ENCODE measurements at places on chromosomes 16 and 17.
A peak's percentile ranks its signal among the peaks of the same experiment; 100 is the strongest.

- DNase-seq = no peak
Measured at GRCh38 chr16:23186171-23186570, 3.6 kb downstream of the SCNN1G start.

GRCh38 chr16:84532291-84532724, 27.8 kb upstream of the MEAK7 start:
- no peak for DNase-seq

DNA sequence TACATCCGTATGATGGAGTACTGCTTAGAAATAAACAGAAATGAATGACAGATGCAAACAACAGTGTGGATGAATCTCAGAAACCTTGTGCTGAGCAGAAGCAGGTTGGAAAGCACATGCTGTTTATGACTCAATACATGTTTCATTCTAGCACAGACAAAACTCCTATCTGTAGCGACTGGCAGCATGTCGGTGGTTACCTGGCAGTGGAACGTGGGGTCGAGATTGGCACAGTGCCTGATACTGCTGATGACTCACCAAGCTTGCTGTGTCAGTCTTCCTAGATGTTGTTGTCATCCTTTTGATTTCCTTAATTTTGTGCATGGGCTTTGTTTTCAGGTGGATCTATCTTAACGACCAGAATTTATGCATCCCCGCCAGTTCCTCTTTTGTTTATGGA, 62.1 kb downstream of the GAN start:
- DNase-seq = peak; percentile 42

- DNase-seq = no peak
Measured at GRCh38 chr17:79623786-79624717, 13.2 kb upstream of the RBFOX3 start.

GRCh38 chr16:75000481-75001081, 1.8 kb downstream of the ZNRF1 start:
- DNase-seq = peak; percentile 21

- DNase-seq = no peak
Measured at GRCh38 chr16:70475054-70475871, 20.9 kb downstream of the FCSK start.

GRCh38 chr17:4822835-4823234, 10.3 kb upstream of the MINK1 start:
- DNase-seq = no peak

- no peak for DNase-seq
Measured at GRCh38 chr16:86577314-86577971, 906 bp upstream of the FOXL1 start.

- no peak for DNase-seq
Measured at GRCh38 chr17:44496815-44497214, 6.4 kb downstream of the GPATCH8 start.

- DNase-seq = no peak
Measured at GRCh38 chr17:71828182-71828596, 292.6 kb upstream of the SOX9 start.

GRCh38 chr16:23348579-23349469, 46.7 kb downstream of the SCNN1B start:
- DNase-seq = no peak

DNA sequence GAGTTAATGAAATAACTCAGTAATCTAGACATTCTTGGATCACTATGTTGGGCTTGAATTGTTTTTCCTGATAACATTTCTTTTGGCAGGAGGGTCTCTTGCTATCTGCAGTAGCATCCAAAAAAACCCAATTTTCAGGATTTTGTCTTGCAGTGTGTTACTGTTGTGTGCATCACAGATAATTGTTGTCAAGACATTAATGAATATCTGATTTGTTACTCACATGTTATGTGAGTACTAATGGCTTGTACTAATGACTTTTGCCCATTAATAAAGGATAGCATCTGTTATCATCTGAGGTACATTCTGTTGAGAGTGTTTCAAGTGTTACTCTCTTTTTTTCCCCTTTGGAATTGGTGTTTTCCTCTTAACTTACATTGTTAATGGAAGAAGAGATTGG, 10.0 kb downstream of the PRKAR1A start:
- no peak for DNase-seq

GRCh38 chr17:19470530-19471261, 59.7 kb downstream of the RNF112 start:
- DNase-seq = no peak

GRCh38 chr17:59844884-59845594, 47.7 kb downstream of the TUBD1 start:
- DNase-seq = no peak

- no peak for DNase-seq
Measured at GRCh38 chr17:44759086-44759915, 513 bp downstream of the ADAM11 start.

GRCh38 chr17:44960691-44961090, 7.4 kb downstream of the C1QL1 start:
- no peak for DNase-seq

- no peak for DNase-seq
Measured at GRCh38 chr17:3026125-3026855, 37.1 kb downstream of the OR1D5 start.

- no peak for DNase-seq
Measured at GRCh38 chr17:81863123-81863675, 2.9 kb upstream of the P4HB start.

DNA sequence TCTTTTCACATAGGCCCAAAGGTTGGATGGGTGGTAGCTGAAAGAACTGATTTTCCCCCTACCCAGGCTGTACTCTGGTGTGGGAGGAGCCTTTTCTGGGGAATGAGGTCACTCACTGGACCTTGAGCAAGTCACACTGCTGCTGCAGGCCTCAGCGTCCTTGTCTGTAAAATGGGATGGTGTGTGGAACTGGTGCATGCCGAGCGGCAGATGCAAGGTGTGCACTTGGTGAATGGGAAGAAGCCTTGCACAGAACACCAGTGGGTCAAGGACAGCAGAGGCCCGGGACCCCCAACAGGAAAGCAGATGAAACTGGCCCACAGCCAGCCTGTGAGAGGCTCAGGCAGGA, 38.1 kb downstream of the ARHGAP27 start:
- no peak for DNase-seq

GRCh38 chr16:49281843-49282642, 405 bp upstream of the CBLN1 start:
- DNase-seq = peak; percentile 72

GRCh38 chr17:63692195-63692816, 7.6 kb downstream of the LIMD2 start:
- DNase-seq = no peak

DNA sequence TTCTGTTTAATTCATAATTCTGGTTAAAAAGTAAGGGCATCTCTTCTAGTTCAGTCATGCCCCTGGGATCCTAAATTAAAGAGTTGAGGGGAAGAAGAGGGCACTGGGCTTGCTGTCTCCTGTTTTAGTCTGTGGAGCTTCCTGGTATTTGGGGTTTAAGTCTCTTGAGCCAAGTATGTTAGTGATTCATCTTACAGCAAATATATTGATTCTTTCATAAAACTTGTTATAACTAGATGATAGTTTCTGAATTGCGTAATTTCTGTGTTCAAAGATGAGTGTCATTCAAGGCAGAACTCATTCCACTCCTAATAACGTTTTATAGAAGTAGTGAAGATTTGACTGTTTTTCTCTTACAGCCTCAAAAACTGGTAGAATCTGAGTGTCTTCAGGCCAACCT, 1.7 kb downstream of the TXNDC17 start:
- DNase-seq = no peak

DNA sequence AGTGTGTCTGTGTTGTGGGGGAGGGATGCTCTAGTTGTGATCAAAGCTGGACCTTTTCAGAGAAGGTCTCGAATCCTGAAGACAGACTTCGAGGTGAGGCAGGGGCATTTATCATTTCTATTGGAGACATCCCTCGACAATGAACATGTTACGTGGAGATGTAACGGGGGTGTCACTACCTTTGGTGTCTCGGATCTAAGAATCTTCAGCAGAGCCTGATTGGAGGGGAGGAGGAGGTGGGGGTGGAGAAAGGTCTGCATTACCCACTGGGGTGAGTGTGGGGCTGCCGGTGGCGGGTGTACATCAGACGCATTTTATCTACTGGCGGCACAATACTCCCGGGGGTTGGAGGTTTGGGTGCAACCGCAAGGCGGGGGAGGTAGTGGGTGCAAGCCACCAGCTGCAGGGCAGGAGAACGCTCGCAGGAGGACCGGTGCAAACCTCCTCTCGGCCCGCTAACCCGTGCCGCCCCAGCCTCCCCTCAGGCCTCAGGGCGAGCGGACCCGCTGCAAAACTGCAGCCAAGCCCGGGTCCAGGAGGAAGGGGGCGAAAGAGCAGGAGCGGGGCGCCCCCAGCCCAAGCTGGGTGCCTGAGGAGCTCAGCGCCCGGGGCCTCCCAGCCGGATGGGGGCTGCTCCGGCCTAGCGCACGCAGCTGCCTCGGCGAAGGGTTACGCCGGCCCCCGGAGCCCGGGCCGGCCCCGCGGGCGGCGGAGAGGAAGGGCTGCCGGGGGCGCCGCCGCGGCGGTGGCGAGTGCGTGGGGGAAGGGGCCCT, 735 bp downstream of the ZNF652 start:
- DNase-seq = peak; percentile 65

DNA sequence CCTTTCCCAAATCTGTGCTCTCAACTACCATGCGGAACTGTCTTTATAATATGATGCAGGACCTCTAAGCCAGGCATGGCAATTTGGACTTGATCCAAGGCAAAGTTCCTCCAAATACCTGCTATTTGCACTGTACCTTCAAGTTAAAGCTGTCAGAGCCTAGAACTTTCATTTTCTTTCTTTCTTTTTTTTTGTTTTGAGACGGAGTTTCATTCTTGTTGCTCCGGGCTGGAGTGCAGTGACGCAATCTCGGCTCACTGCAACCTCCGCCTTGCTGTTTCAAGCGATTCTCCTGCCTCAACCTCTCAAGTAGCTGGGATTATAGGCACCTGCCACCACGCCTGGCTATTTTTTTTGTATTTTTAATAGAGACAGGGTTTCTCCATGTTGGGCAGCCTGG, 51.7 kb downstream of the ARHGAP27 start:
- no peak for DNase-seq

- no peak for DNase-seq
Measured at GRCh38 chr16:67357561-67357960, 30.9 kb downstream of the LRRC36 start.

- no peak for DNase-seq
Measured at GRCh38 chr16:54690710-54691109, 240.0 kb upstream of the IRX5 start.

DNA sequence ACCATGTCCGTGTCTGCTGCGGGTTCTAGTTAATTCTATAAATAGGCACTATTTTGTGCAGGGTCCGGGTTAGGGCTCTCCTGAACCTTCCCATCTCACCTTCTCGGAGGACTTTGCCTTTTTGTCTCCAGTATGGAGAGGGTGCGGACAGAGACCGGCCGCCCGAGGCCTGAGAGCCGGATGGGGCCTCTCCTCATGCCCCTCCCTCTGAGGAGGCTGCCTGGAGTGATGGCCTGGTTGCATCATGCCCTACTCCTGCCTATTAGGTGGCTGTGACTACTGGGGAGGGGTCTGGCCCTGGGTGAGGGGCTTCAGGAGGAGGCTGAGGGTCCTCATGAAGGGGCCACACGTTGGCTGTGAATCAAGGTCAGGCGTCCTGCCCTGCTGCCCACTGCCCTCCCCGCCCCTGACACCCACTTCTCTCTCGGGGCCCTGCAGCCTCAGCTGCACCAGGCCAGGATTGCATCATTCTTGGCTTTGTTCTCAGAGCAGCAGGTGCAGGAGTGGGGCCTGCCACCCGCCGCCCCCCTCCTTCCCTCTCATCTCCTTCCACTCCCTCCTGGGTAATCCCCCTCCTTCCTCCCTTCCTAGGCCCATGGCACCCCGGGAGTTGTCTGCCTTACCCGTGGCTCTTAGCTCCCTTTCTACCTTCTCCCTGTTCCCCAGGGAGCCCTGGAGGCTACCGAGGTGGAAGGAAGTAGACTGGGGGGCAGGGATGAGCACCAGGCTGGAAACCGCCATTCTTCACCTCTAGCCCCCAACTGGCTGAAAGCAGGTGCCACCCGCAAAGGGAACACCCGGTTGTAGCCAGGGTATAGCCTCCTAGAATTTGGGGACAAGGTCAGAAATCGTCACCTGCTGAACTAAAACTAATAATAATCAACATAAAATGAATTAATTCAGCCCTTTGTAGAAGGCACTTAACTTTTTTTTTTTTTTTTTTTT, 12.7 kb upstream of the ARHGAP23 start:
- peak; percentile 13 for DNase-seq

DNA sequence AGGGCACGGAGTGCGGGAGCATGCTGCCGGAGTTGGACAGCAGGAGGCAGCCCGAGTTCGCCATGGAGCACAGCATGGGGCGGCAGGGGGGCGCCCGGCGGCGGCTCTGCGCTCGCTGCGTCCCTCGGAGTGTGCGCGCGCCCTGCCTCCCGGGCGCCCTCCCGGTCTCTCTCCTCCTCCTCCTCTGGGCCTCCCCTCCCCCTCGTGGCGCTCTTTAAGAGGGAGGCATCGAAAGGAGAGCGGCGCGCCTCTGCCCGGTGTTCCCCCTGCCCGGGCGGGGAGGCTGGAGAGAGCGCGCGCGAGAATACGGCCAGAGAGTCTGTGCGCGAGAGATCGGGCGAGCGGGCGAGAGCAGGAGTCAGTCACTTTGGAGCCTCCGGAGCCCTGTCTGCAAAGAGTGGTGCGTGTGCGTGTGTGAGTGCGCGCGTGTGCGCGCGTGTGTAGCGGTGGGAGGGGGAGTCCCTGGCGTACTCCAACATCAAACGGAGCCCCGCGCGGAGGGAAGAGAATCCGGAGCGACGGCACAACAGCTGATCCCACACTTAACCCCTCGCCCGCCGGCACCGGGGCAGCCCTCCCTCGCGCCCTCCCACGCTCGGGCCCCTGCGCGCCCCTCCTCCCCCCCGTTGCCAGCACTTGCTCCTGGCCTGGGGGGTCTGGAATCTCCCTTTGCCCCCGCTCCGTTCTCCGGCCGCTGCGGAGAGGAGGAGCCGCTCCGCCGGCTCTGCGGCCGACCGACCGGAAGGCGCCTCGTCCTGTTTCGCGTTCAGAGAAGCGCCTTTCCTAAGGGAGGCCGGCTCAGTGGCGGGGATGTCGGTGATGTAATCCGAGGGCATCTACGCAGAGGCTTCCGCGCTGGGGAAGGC, 108.9 kb downstream of the ENGASE start:
- DNase-seq = no peak

GRCh38 chr17:77266891-77267341, 126.1 kb downstream of the SEC14L1 start:
- DNase-seq = no peak

DNA sequence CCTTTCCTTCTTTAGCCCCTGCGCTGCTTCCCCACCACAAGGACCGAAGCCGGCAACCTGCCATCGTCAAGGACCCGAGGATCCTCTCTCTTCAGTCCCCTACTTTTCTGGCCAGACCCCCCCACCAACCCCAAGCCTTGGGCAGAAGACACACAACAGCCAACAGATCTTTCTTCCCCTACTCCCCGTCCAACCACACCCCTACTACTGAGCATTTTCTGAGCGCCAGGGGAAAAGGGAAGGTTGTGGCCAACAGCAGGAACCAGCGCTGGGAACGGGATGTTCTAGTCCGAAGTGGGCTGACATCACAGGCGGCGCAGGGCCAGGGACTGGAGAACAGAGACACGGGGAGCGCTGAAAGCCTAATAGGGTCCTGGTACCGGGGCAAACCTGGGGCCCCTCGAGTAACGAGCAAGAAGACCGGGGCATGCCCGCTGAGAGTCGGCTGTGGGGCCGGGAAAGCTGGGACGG, 528 bp downstream of the PER1 start:
- peak; percentile 56 for DNase-seq

GRCh38 chr17:78522031-78522809, 55.0 kb downstream of the DNAH17 start:
- DNase-seq = no peak

Measured in activated CD4-positive, alpha-beta T cell treated with anti-CD3 and anti-CD28 coated beads, Interleukin-2, amount 50 U/mL, for 48 hours (primary cell).